ENCODE measurements at places on chromosomes 3 and 15. TPM values are rescaled to one million over a fixed set of nuclear protein-coding genes. Genes with fewer than 3 reads are reported as not detected.

The COL6A6 gene
- total RNA-seq: not detected

The WHAMM gene
- total RNA-seq: 5.3 TPM

The TTBK2 gene
- 12.5 TPM for total RNA-seq

The CFAP100 gene
- total RNA-seq: not detected

The GREM1 gene
- total RNA-seq: 0.92 TPM

The ACY1 gene
- total RNA-seq: 109 TPM

All from airway epithelial cell (primary cell).